ENCODE measurements at places on chromosomes 7 and 10.

GRCh38 chr10:55519264-55519663, 718.2 kb upstream of the PCDH15 start:
- no peak for DNase-seq

- DNase-seq, result no peak
These were observed 129.2 kb downstream of the RPS24 start for GRCh38 chr10:78162853-78163252.

DNA sequence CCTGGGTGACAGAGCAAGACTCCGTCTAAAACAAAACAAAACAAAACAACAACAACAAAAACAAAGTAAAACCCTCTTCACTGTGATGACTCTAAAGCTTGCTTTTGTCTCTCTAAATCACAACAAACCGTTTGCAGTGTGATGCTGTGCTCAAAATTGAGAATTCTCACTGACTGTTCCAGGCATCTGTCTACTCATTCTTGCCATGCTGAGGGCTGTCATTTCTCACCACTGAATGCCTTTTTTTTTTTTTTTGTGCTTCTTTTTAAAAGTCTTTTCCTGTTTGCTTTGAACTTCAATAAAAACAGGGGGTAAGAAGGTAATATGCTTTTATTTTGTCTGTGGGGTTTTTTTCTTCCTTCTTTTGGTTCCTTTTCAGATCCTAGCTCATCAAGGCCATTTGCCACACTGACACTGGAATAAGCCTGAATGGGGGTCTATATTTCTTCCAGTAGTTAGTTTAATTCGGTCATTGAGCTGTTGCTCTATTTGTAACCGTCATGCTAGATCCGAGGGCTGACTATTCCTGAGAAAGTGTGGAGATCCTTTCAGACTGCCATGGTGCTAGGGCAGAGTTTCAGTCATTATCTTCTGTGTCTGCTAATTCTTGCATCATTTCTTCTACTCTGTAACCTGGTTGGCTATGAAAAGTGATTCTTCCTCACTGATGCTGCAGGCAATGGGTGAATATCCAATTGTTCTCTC, 10.6 kb downstream of the FAS start:
- peak; percentile 33 for DNase-seq

DNA sequence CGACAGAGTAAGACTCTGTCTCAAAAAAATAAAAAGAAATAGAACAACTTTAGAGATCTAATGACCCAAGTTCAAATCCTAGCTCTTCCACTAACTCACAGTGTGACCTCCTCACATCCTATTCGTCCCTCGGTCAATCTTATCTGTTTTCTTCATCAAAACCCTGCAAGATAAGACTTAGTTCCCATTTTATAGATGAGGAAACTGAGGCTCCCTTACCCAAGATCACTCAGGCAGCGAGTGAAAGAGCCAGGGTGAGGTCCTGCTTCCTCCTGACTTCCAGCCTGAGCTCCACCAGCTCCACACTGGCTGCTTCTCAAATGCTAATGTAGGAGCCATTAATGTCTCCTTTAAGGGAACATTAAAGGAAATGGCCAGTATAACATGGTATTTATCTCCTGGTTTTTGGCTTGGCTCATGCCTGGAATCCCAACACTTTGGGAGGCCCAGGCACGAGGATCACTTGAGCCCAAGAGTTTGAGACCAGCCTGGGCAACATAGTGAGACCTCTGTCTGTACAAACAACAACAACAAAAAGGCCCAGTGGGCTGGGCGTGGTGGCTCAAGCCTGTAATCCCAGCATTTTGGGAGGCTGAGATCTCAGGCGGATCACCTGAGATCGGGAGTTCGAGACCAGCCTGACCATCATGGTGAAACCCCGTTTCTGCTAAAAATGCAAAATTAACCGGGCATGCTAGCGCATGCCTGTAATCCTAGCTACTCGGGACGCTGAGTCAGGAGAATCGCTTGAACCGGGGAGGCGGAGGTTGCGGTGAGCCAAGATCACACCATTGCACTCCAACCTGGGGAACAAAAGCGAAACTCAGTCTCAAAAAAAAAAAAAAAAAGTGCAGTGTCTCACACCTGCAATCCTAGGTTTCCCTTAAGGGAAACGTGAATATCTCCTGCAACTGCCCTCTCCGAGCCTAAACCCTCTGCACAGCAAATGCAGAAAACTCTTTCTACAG, 3.4 kb upstream of the RHBDD2 start:
- no peak for DNase-seq

- no peak for DNase-seq
These were observed at the start of gene LLCFC1 for GRCh38 chr7:142939226-142939910. LLCFC1 (plus strand) TSS chr7:142939484; CDS start chr7:142939622, 138 bp downstream.

- peak; percentile 54 for DNase-seq
These were observed 261.3 kb downstream of the ELFN1 start for GRCh38 chr7:1931256-1931950.

DNA sequence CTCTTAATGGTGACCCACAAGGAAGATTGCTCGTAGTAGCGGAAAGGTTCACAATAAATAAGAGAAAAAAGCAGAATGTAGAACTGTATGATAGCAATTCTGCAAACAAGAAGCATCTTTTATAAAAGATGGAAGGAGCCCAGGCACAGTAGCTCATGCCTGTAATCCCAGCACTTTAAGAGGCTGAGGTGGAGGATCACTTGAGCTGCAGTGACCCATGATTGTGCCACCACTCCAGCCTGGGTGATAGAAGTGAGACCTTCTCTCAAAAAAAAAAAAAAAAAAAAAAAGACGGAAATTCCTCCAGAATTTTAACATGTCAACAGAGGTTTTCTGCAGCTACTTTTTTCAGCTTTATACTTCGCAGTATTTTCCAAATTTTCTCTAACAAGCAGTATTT, 13.2 kb downstream of the GATAD1 start:
- no peak for DNase-seq

DNA sequence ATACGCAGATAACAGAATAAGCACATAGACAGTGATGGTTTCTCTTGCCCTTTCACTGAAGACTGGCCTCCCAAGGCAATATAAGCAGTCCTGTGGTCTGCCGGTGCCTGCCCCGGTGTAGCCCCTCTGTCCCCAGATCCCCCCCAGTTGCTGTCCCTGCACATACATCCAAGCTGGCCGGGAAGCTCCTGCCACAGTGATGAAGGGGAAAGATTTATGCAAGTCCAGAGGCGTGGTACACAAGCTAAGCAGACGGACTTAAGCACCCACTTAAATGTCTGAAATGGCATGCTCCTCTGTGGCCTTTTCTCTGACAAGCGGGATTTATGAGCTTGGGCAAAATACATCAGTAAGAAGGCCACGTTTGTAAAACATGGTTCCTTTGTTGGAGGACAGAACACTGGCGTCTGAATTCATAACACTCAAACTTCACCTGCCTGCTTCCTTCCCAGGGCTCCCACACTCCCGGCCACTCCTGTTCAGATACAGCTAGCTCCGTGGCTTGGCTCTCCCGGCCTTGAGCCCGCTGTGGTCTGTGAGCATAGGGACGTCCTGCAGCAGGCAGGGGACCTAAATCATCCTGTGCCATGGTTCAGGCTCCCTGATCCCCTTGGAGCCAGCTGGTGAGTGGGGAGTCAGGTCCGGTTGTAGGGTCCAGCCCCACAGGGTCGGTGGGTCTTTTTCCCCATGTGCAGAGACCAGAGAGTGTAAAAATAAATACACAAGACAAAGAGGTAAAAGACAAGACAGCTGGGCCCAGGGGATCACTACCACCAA, 61.7 kb upstream of the PPP2R2D start:
- DNase-seq, result no peak

Measured in fibroblast of villous mesenchyme (primary cell).